ENCODE measurements at places on chromosomes 5 and 9.

GRCh38 chr5:139445325-139446170, 6.2 kb upstream of the DNAJC18 start:
- no peak for DNase-seq

GRCh38 chr9:111016016-111016415, 22.3 kb downstream of the LPAR1 start:
- DNase-seq, result no peak

DNA sequence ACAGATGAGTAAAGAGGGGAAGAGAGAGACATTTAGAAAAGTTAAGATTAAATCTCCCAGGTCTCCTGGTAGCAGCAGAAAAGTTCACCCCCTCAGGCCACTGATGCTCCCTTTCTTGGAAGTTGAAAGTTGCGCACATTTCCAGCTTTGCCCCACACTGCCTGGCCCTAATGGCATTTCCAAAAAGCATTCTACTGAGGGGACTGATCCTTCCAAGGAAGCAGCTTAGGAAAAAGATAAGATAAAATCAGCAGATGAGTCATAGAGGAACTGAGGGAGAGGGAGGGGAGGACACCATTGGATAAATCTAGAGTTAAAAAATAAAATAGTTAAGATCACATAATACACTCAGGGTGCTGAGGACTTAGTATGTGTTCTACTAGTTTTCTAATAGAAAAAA, 67.6 kb upstream of the SLC12A2 start:
- no peak for DNase-seq

DNA sequence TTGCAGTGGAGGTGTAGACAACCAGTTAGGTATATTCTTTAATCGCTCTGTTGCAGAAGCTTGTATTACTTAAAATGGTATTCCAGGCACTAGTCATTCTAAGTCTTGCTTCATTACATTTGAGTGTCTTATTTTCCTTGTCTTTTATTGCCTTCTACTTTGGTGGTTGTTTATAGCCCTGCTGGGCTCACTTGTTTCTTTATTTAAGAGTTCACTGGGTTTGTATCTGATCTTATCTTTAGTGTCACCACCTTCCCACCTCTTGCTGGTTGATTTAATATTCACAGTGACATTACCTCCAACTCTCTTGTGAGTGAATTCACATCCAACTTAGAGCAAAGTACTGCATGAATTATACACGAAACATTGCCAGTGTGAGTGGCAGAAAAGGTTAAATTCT, 83.6 kb upstream of the BNC2 start:
- no peak for DNase-seq

DNA sequence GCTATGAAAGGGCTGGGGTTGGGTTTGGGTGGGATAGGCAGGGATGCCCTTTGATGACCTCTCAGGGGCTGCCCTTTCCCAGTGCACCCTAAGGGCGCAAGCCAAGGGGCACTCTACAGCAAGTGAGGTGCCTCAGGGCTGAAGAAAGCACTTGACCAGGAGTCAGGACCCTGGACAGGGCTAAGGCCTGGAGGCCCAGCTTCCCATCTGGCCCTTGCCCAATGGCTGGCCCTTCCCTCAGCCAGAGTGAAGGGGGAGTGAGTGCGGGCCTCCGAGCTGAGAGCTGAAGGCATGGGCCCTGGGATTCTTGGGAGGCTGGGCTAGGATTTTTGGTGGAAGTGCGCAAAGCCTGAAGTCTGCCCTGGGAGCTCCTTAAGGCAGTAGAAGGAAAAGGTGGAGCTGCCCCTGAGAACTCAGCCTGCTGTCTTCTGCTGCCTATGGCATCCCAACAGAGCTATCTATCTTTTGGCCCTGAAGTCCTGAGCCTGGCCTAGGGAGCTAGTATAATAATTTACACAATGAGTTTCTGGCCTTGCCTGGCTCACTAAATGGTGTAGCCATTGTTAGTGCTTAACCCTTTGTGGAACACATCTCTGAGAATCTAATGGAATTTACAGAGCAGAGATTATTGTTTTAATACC, 16.4 kb downstream of the JADE2 start:
- no peak for DNase-seq
